Activated CD8-positive, alpha-beta memory T cell treated with anti-CD3 and anti-CD28 coated beads for 48 hours (primary cell): ENCODE measurements at places on chromosomes 2 and 18.

DNA sequence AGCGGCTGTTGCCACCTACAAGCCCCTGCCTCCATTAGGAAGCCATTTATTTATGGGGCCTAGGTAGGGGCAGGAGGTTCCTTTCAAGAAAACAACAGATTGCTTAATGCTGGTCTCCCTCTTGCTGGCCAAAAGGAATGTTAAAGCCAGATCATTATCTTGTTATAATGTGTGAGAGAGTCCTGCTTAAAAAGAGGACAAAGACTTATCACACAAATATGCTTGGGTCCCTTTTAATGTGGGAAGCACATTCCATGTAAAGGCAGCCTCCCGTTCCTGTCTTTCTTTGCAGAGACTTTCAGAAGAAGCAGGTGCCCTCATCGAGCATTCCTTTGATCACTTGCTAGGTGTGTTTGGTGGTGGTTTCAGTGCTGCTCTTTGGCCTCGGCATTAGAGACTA is 76.4 kb downstream of the AGAP1 start:
- DNase-seq: no peak

DNA sequence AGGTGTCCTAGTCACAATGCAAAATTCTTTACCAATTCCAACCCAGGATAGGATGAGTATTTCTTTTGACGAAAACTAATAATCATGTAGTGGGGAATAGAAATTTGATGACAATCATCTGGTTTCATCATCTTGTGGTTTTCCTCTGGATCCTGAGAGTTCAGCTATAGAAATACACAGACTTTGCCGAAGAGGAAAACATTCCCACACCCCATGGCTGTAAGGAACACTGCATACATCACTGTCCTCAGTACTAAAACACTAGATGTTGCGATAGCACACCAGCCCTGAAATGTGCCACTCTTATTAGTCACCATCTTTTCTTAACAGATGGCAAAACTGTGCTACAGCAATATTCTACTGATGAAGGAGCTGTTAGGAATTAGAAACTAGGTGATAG is 29.4 kb downstream of the CERKL start:
- DNase-seq: no peak

GRCh38 chr2:102053096-102053495 is 61.3 kb downstream of the IL1R2 start:
- no peak for DNase-seq

- no peak for DNase-seq
Measured at GRCh38 chr2:16655445-16655837, 10.2 kb downstream of the CYRIA start.

GRCh38 chr2:112483042-112483473 is 1.1 kb downstream of the TTL start:
- no peak for DNase-seq
